Suprapubic skin (tissue), 4 donors: ENCODE measurements at places on chromosomes 5 and 9. TPM values are rescaled to one million over a fixed set of nuclear protein-coding genes. Genes with fewer than 3 reads are reported as not detected.

- H3K4me1 ChIP-seq: peaks cover 44% of the 10 kb centered on the region
- peak; percentile 89 for DNase-seq
- H3K27ac ChIP-seq: peak overlapping the region; percentile 7
- H3K36me3 ChIP-seq: no peaks in the 10 kb centered on the region
- H3K27me3 ChIP-seq: no peaks in the 10 kb centered on the region
Observed at GRCh38 chr5:151213803-151214613, 9.9 kb downstream of the CCDC69 start.

GRCh38 chr5:102411-103043, 10.6 kb downstream of the PLEKHG4B start:
- H3K27me3 ChIP-seq: peaks cover 30% of the 10 kb centered on the region
- H3K4me3 ChIP-seq: no peak overlapping the region
- H3K4me1 ChIP-seq: no peaks in the 10 kb centered on the region
- no peaks in the 10 kb centered on the region for H3K36me3 ChIP-seq
- no peak for DNase-seq

DNA sequence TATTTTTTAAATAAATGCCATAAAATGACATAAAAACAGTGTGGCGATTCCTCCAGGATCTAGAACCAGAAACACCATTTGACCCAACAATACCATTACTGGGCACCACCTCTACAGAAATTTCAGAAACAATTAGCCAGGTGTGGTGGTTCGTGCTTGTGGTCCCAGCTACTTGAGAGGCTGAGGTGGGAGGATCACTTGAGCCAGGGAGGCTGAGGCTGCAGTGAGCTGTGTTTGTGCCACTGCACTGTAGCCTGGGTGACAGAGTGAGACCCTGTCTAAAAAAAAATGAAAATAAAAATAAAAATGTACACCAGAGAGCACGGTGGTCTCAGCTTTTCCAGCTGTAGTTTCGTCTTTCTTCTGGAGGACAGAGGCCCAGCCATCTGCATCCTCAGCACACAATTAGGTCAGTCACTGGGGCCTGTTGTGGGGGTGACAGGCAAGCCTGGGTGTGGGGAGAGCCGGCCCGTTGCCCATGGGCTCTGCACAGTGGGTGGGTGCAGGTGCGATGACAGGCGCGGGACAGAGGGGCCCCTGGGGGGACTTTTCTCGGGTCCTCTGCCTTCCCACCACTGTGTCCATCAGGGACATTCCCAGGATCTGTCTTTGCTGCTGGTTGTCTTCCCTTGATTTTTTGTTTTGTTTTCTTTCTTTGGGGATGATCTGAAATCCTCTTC, 9.8 kb downstream of the COL5A1 start:
- no peaks in the 10 kb centered on the region for H3K27me3 ChIP-seq
- H3K4me1 ChIP-seq: peaks cover 57% of the 10 kb centered on the region
- no peak overlapping the region for H3K27ac ChIP-seq

Gene TMEM232
- total RNA-seq: 0.99 TPM

Gene CFAP90
- not detected for total RNA-seq

DNA sequence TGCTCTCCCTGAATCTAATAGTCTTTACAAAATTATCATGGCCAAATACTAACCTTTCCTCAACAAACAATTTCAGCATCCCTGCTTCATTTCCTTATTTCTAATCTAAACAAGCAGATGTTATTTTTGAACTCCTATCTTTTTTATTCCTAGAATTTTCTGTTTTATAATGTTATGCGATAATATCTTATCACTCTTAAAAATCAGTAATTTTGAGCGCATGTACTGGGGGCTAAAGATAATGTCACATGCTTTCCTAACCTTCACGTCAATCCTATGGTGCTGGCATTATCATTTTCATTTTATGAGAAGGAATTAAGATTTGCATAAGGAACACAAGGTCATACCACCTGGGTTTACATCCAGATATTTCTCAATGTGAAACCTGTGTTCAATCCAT, 648.0 kb downstream of the BRINP1 start:
- no peak overlapping the region for H3K4me3 ChIP-seq
- H3K27me3 ChIP-seq: no peaks in the 10 kb centered on the region
- no peaks in the 10 kb centered on the region for H3K4me1 ChIP-seq

Gene PCA3
- not detected for total RNA-seq

Gene SPAG8
- total RNA-seq: 0.52 TPM

DNA sequence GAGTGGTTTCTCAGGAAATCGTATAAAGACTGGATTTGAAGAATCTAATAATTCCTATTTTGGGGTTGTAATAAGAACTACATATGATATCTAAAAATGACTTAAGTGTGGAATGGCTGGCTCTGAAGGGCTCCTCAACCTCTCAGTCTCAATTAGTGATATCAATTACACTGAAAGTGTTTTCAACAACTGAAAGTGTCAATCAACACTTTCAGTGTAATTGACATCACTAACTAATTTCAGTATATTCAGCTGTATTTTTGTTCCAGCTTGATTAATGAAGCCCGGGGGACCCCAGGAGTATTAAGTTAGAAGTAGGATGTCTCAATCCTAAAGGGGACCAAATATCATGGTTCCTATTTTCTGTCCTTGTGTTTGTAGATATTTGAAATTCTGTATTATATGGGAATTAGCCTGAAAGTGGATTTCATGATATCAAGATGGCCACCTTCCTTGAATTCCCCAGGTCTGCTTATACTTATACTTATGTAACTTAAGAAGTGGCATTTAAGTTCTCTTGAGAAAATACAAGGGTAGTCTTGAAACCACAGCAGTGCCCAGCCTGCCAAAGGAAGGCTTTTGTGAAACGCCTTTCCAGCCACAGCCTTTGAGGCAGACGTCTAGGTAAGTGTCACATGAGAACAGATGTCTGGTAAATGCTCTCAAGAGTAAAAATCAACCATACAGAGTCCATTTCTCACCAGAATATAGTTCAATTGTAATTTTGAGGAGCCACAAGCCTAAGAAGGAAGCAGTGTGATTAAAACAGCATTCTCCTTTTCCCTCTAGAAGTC, 4.6 kb downstream of the BASP1 start:
- no peak for DNase-seq
- H3K4me3 ChIP-seq: no peak overlapping the region
- H3K4me1 ChIP-seq: peaks cover 28% of the 10 kb centered on the region
- no peak overlapping the region for H3K27ac ChIP-seq
- H3K36me3 ChIP-seq: no peaks in the 10 kb centered on the region

- no peak overlapping the region for H3K4me3 ChIP-seq
- H3K36me3 ChIP-seq: no peaks in the 10 kb centered on the region
- peaks cover 14% of the 10 kb centered on the region for H3K4me1 ChIP-seq
- H3K27me3 ChIP-seq: no peaks in the 10 kb centered on the region
- H3K27ac ChIP-seq: no peak overlapping the region
Observed at GRCh38 chr5:148873690-148874485, 47.5 kb downstream of the ADRB2 start.

GRCh38 chr9:120435091-120435490, 144.9 kb downstream of the CDK5RAP2 start:
- H3K27ac ChIP-seq: no peak overlapping the region
- no peak overlapping the region for H3K4me3 ChIP-seq
- peaks cover 36% of the 10 kb centered on the region for H3K36me3 ChIP-seq
- peaks cover 12% of the 10 kb centered on the region for H3K4me1 ChIP-seq
- H3K27me3 ChIP-seq: no peaks in the 10 kb centered on the region

DNA sequence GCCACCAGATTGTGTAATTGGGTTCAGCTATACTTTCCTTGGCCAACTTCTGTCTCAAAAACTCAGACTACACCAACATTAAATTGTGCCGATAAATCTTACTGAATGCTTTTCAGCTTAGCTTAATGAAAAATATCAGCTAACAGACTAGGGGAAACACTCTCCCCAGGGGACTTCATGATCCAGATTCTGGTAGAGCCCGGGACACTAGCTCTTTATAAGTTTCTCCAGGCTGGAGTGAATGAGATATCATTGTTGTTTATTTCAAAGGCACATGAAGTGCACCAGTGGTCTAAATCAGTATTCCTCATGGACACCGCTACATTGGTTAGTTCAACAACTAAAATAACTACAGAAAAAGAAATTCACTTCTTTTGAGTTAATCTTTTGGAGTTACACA, 10.5 kb upstream of the LHFPL2 start:
- no peak overlapping the region for H3K4me3 ChIP-seq
- no peaks in the 10 kb centered on the region for H3K36me3 ChIP-seq
- DNase-seq: no peak
- no peaks in the 10 kb centered on the region for H3K4me1 ChIP-seq
- no peaks in the 10 kb centered on the region for H3K27me3 ChIP-seq

GRCh38 chr9:79007701-79008483, 563.9 kb upstream of the TLE4 start:
- no peak overlapping the region for H3K4me3 ChIP-seq
- H3K4me1 ChIP-seq: no peaks in the 10 kb centered on the region
- no peaks in the 10 kb centered on the region for H3K36me3 ChIP-seq
- no peak overlapping the region for H3K27ac ChIP-seq
- no peak for DNase-seq

DNA sequence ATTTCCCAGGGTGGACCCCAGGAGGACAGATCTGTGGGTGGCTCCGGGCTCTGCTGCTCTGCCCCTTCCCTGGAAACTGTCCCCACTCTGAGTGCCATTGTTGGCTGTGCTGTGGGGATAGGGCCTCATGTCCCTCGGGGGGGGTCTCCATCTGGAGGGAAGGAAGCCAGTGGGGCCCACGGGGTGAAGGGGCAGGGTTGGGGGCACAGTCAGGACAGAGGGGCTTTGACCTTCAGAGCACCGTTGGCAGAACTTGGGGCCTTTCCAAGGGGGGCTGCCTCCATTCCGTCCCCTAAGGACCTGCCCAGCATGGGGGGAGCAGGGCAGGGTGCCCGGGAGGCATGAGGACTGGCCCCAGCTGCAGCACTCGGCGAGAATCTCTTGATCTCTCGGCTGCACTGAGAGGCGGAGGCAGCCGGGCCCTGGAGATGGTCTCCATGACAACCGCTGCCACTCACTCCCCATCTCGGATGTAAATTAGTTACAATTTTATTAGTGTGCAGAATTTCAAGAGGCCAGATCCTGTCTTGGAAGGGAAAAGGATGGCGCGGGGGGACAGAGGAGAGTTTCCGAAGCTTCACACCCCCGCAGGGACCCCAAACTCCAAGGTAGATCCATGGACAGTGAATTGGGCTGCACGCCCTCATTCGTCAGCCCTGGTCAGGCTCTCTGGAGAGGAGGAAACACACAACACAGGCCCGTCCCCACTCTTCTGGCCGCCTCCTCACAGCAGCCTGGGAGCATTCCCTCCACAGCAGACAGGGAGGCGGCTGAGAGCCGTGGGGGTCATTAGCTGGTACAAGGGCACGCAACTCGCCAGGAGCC, 216.2 kb upstream of the IER5L start:
- H3K4me3 ChIP-seq: no peak overlapping the region
- no peak overlapping the region for H3K27ac ChIP-seq
- H3K4me1 ChIP-seq: peaks cover 1% of the 10 kb centered on the region

Gene AQP3
- total RNA-seq: 1,951 TPM

- H3K36me3 ChIP-seq: no peaks in the 10 kb centered on the region
- no peaks in the 10 kb centered on the region for H3K27me3 ChIP-seq
Observed at GRCh38 chr5:5523066-5523505, 100.6 kb downstream of the ICE1 start.

GRCh38 chr9:69344459-69344858, 19.4 kb downstream of the ENTREP1 start:
- no peak overlapping the region for H3K27ac ChIP-seq
- no peaks in the 10 kb centered on the region for H3K36me3 ChIP-seq
- H3K4me1 ChIP-seq: peaks cover 9% of the 10 kb centered on the region
- H3K4me3 ChIP-seq: no peak overlapping the region
- DNase-seq: no peak
- H3K27me3 ChIP-seq: no peaks in the 10 kb centered on the region

DNA sequence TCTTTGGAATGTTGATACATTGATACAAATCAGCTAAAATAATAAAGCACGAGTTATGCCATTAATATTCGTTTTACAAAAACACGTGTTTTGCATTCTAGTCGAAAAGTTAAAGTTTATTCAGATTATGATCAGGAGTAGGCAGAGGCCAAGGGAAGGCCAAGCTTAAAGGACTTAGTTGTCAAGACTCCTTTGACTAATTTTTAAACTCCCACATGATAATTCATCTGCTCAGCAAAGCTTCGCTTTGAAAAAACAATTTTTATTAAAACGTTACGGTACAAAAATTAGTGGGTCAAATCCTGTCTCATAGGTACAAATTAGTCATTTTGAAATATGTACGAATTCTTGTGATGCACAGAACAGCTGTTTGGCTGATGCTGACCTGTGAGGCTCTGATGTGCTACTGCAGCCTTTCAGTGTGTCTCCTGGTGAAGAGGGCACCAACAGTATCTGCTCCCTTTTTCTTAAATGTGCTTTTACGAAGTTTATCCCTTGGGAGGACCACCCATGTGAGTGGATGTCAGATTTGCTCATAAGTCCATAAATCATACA, 23.0 kb upstream of the NR3C1 start:
- no peaks in the 10 kb centered on the region for H3K36me3 ChIP-seq
- no peaks in the 10 kb centered on the region for H3K4me1 ChIP-seq
- no peak overlapping the region for H3K27ac ChIP-seq
- no peaks in the 10 kb centered on the region for H3K27me3 ChIP-seq
- no peak overlapping the region for H3K4me3 ChIP-seq

Gene PCDHGA11
- 7.0 TPM for total RNA-seq

Gene MEF2C
- 10.0 TPM for total RNA-seq

GRCh38 chr5:1709171-1709803, 90.3 kb downstream of the MRPL36 start:
- H3K4me1 ChIP-seq: no peaks in the 10 kb centered on the region
- no peaks in the 10 kb centered on the region for H3K36me3 ChIP-seq
- DNase-seq: no peak
- H3K27me3 ChIP-seq: peaks cover 25% of the 10 kb centered on the region
- H3K4me3 ChIP-seq: no peak overlapping the region
- no peak overlapping the region for H3K27ac ChIP-seq

- H3K36me3 ChIP-seq: peaks cover 12% of the 10 kb centered on the region
- H3K27me3 ChIP-seq: no peaks in the 10 kb centered on the region
- H3K4me3 ChIP-seq: no peak overlapping the region
- H3K4me1 ChIP-seq: no peaks in the 10 kb centered on the region
- no peak for DNase-seq
Observed at GRCh38 chr9:36123515-36123914, 13.0 kb upstream of the GLIPR2 start.

DNA sequence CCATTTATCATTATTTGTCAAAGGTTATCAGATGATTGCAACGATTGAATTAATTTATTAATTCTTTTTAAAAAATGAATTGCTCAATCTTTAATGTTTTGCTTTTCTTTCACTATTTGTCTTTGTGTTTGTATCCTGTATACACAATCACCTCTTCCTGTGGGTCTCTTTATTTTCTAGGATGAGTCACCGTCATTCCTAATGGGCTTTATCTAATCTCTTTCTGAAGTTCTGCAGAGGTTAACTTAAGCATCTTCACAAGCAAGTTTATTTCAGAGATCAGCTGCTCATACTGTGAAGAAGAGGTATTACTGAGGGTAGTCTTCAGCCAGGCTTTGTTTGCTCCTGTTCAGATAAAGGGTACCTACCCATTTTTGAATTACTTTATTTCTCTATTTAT, 323.9 kb downstream of the NNT start:
- DNase-seq: no peak
- no peak overlapping the region for H3K4me3 ChIP-seq
- H3K27ac ChIP-seq: no peak overlapping the region
- no peaks in the 10 kb centered on the region for H3K36me3 ChIP-seq

- DNase-seq: peak; percentile 72
- H3K36me3 ChIP-seq: no peaks in the 10 kb centered on the region
- H3K27ac ChIP-seq: no peak overlapping the region
- H3K4me1 ChIP-seq: no peaks in the 10 kb centered on the region
Observed at GRCh38 chr9:135536216-135536615, 9.7 kb upstream of the OBP2A start.

GRCh38 chr5:65539827-65540226, 23.1 kb downstream of the CENPK start:
- H3K4me1 ChIP-seq: no peaks in the 10 kb centered on the region
- no peak for DNase-seq
- no peaks in the 10 kb centered on the region for H3K27me3 ChIP-seq
- no peak overlapping the region for H3K4me3 ChIP-seq
- no peak overlapping the region for H3K27ac ChIP-seq
